ENCODE measurements at places on chromosomes 6 and 20.

- no peak for DNase-seq
Observed at GRCh38 chr6:28864326-28864923, 59.4 kb downstream of the TRIM27 start.

GRCh38 chr20:22160101-22160652 lies 424.2 kb downstream of the FOXA2 start:
- DNase-seq, result no peak

- peak; percentile 82 for DNase-seq
Observed at GRCh38 chr6:131754088-131754487, 43.3 kb upstream of the CTAGE9 start.

DNA sequence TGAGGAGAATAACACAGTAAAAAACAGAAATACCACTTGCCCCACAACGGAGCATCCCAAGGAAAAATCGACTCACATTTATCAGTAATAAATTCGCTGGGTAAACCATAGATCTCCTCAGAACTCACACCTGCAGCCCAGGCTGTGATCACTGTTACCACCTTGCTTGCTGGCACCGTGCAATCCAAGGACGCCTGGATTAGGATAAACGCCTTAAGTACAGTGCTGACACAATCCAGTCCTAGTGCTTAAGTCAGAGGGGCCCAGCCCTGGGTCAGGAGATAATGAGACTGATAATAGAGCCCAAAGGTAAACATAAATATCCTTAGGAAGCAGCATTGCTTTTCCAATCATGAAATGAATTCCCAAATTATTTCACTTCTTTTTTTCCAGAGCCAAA lies 62.5 kb downstream of the EPB41L2 start:
- no peak for DNase-seq

DNA sequence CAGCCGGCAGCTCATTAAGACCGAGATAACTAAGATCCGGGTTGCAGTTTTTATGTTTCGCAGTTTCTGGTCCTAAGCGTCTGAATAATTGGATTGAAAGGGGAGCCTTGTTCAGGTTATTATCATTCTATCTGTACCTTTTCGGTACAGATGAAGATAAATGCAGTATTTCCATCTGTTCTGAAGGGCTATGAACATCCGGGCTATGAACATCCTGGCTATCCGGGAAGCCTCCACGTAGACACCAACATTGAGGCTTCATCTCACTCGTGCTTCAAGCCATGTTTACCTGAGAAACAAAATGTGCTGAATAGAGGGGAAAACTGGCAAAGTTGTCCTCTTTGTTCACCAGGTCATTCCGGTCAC lies 399 bp upstream of the REPS1 start:
- DNase-seq, result no peak

DNA sequence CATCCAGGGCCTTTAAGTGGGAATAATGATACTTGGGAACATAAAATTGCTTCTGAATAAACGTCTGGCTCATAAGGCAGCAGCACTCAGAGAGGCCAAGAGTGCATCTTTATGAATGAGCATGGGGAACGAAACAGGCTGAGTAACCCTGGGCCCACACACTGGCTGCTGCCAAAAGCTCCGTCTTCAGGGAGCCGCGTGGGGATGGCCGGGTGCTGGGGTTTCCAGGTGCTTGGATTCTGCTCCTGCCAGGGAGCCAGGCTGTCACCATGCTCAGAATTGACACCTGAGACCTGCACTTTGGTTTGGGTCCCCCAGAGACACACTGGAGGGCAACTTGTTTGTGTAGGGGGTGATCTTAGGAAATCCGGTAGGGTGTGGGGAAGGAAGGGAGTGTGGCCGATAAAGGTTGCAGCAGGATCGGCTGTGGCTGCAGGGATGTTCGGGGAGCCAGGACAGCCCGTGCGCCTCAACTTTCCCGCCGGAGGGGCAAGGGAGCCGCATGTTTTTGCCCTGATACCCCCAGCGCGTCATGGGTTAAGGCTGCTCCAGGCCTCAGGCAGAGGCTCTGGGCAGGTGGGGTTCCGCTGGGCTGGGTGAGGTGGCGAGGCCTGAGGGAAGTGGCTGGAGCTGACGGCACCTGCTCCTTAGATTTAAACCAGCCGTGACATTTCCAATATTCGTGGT lies 101.8 kb downstream of the YTHDF1 start:
- DNase-seq, result no peak

- no peak for DNase-seq
Observed at GRCh38 chr20:3129094-3129493, 30.6 kb downstream of the FASTKD5 start.

DNA sequence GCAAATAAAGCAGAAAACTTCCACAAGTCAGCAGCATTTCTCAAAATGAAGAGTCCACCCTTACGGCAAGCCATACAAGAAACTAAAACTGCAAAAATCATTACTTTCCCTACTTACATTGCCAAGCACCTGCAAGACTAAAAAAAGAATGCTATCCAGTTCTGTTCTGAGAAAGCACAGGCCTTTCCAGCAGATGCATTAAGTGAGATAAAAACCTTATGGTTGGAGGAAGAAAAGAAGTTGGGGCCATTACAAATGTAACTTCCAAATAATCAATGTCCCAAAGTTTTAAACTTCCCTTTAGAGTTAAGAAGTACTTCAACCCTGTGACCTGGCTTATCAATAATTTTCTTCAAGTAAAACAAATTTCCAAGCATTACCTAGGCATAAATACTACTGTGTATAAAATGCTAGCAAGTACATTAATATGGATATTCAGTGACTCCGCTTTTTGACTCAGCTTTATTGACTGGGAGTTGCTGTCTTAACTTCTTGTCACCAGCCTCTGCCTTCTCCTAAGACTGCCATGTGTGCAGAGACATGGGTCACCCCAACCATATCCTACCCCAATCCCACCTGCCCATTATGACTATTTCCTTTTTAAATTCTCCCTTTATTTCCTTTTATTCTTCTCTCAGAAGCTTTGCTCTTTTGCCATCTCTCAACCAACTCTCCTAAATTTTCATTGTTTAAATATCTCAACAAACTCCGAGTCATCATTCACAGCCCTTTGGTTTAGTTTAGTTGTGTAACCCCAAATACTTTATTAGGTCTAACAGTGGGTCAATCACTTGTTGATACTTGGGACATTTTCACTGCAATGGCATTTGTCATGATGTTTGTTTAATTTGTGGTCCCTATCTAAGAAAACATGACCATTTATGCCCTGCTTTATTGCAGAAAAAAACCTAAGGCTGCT lies 49.7 kb downstream of the SLC22A23 start:
- DNase-seq, result no peak

Measured in EH (cell line).